ENCODE measurements at places on chromosomes 3 and 15. TPM values are rescaled to one million over a fixed set of nuclear protein-coding genes. Genes with fewer than 3 reads are reported as not detected.

GRCh38 chr15:74053941-74054529, 28.3 kb downstream of the GOLGA6A start:
- peak; percentile 84 for DNase-seq

GRCh38 chr3:107542665-107543064, 19.9 kb downstream of the BBX start:
- no peak for DNase-seq

GRCh38 chr3:65796676-65797075, 242.0 kb downstream of the MAGI1 start:
- DNase-seq, result no peak

- DNase-seq, result no peak
Observed at GRCh38 chr3:57046101-57046765, 14.2 kb upstream of the SPATA12 start.

- DNase-seq, result no peak
Observed at GRCh38 chr3:78670746-78671145, 1097.1 kb downstream of the ROBO1 start.

DNA sequence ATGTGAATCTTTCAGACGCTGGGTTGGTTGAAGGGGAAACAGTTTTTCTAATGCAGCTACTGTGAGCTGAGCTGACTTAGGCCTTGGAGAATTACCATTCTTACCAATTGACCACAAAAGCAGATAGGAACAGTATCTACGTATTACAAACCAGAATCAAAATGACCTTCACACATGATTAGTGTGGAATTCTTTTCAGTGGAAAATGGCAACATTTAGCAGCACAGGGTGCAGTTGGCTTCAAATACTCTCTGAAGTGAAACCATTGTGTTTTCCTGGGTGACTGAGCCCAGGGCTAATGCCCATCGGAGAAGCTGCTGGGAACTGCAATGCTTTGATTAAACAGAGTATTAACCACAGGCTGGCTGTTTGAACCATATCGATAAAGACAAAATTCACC, 40.2 kb upstream of the GOLGA8J start:
- no peak for DNase-seq

DNA sequence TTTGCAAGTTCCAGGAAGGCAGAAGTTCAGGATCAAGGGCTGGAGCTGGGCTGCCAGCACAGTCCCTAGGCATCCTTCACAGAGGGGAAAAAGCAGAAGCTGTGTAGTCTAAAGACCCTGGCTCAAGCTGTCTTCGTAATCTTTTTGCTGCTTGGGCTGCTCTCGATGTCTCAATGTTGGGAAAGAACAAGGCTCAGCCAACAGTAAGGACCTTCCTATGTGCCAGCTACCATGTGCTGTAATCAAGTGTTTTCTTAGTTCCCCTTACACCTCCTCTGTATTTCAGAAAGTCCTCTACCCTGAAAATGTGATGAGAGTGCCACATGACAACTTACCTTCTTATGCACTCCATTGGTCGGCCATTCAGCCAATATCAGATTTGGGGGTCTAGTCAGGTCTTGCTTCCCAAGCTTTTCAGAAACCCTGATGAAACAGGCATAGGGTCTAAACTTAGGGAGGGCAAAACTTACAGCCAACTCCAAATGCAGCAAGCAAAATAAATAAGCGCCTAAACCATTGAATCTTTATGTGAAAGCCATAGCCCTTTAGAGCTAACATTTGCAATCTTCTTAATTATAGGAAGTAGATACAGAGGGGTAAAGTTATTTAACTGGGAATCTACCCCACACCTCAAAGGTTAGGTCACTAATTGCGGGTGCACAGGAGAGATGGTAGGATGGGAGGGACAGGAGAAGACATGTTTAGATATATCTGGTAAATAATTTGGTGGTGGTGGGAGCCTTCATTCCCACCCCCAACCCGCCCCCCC, 1.2 kb upstream of the EDEM1 start:
- DNase-seq, result no peak

GRCh38 chr15:32663671-32664070, 22.2 kb downstream of the SCG5 start:
- no peak for DNase-seq

DNA sequence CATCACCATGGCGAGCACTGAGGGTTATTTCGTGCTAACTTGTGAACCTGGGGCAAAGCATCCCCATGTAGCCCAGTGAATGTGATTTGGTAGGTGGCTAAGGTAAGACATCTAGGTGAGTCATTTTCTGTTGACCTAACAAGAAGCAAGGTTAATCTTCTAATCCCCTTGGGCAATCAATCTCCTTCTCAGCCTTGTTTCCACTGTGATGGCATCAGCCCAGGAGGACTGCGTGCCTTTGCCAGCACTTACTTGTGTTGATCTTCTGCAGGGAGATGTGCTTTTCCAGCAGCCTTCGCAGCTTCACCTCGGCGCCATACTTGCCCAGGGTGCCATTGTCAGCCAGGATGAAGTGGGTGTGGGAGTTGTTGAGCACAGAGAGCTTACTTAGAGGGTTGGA, 35.7 kb downstream of the TRPM1 start:
- no peak for DNase-seq

DNA sequence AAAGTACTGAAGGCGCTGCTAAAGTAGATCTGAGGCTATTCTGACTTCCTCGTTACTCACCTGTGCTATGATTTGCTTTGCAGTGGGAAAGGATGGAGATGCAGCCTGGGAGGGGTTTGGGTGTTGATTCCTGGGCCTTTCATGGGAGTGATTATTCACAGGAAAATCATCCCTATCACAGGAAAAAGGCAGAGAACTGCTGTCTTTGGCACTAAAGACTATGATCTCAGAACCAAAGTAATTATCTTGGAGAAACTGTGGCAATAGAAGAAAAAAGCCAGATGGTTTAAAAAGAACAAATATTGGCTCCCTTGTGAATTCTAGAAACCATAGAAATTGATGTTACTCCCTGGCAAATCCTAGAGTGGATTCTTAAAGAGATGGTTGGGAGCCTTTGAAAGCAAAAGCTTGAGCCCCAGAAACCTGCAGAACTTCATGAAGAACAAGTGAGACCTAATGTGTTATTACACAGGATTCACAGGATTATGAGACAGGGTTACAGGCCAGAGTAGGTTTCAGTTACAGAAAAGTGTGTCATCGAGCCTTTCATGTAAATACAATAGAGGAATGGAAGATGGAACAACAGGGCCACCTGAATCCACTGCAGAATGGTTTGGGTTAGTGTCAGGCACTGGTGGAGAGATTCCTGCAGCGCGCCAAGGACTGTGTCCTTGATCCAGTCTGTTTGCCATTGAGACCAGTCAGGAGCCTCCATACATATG, 85.7 kb downstream of the OXNAD1 start:
- DNase-seq, result no peak

GRCh38 chr3:181629711-181630110, 82.0 kb upstream of the SOX2 start:
- DNase-seq, result no peak

DNA sequence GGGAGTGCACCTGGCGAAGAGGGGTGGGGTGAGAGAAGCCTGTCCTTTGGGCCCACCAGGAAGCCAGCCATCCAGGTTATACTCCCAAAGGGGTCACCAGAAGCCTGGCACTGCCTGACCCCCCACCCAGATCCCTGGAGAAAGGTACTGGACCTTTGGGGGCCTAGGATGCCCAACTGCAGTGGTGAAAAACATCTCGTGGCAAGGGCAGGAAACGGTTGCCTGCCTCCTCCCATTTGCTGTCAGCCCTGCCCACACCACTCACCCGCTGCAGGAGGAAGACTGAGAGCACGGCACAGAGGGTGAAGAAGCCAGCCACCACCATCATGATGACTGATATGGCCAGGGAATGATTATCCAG, 2.2 kb upstream of the ULK3 start:
- peak; percentile 80 for DNase-seq

DNA sequence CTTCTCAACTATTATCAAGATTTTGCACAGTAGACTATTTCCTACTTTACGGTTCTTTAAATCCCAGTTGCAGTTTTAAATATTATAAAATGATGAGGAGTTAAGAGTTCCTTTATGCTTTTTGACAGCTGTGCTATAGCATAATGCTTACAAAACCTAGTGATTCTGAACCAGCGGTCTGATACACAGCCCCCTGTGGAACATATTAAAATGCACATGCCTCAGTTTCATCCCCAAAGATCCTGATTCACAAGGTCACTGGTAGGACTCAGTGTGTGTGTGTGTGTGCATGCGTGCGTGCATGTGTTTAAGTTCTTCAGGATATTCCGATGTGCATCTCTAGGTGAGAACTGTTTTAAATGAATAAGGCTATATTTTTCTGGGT, 330.1 kb upstream of the TPM1 start:
- no peak for DNase-seq

The TMEM207 gene
- total RNA-seq, result not detected

The RTP2 gene
- total RNA-seq, result not detected

The PAQR5 gene
- not detected for total RNA-seq

The TLR9 gene
- total RNA-seq, result 0.79 TPM

The ZXDC gene
- 27.3 TPM for total RNA-seq

The BRPF1 gene
- 54.7 TPM for total RNA-seq
